Endothelial cell of umbilical vein (primary cell): ENCODE measurements at places on chromosomes 13 and 19.
A peak's percentile ranks its signal among the peaks of the same experiment; 100 is the strongest.

- H3K4me1 ChIP-seq, result peaks cover 6% of the 10 kb centered on the region
- H3K36me3 ChIP-seq, result no peaks in the 10 kb centered on the region
- H3K27me3 ChIP-seq, result no peaks in the 10 kb centered on the region
- DNase-seq, result no peak
Measured at GRCh38 chr13:66853564-66853963, 376.6 kb downstream of the PCDH9 start.

- no peak overlapping the region for H3K27ac ChIP-seq
- H3K36me3 ChIP-seq, result peaks cover 61% of the 10 kb centered on the region
- no peaks in the 10 kb centered on the region for H3K27me3 ChIP-seq
- DNase-seq, result no peak
- H3K4me1 ChIP-seq, result no peaks in the 10 kb centered on the region
Measured at GRCh38 chr19:38727868-38728660, 16.2 kb downstream of the CAPN12 start.

GRCh38 chr13:94607939-94608338 is 6.3 kb downstream of the GPR180 start:
- H3K36me3 ChIP-seq, result peaks cover 5% of the 10 kb centered on the region
- peaks cover 3% of the 10 kb centered on the region for H3K4me1 ChIP-seq
- no peak for DNase-seq
- H3K27ac ChIP-seq, result no peak overlapping the region
- no peaks in the 10 kb centered on the region for H3K27me3 ChIP-seq

- no peak overlapping the region for H3K4me3 ChIP-seq
- H3K27me3 ChIP-seq, result no peaks in the 10 kb centered on the region
- peak overlapping the region; percentile 21 for H3K27ac ChIP-seq
- H3K36me3 ChIP-seq, result no peaks in the 10 kb centered on the region
- peaks cover 21% of the 10 kb centered on the region for H3K4me1 ChIP-seq
Measured at GRCh38 chr19:45172173-45172572, 5.9 kb downstream of the TRAPPC6A start.

- H3K4me1 ChIP-seq, result peaks cover 2% of the 10 kb centered on the region
- no peaks in the 10 kb centered on the region for H3K36me3 ChIP-seq
- no peaks in the 10 kb centered on the region for H3K27me3 ChIP-seq
- DNase-seq, result no peak
- H3K27ac ChIP-seq, result no peak overlapping the region
Measured at GRCh38 chr19:11698231-11698630, 40.5 kb downstream of the ZNF823 start.
